ENCODE measurements at places on chromosomes 1 and 21.

DNA sequence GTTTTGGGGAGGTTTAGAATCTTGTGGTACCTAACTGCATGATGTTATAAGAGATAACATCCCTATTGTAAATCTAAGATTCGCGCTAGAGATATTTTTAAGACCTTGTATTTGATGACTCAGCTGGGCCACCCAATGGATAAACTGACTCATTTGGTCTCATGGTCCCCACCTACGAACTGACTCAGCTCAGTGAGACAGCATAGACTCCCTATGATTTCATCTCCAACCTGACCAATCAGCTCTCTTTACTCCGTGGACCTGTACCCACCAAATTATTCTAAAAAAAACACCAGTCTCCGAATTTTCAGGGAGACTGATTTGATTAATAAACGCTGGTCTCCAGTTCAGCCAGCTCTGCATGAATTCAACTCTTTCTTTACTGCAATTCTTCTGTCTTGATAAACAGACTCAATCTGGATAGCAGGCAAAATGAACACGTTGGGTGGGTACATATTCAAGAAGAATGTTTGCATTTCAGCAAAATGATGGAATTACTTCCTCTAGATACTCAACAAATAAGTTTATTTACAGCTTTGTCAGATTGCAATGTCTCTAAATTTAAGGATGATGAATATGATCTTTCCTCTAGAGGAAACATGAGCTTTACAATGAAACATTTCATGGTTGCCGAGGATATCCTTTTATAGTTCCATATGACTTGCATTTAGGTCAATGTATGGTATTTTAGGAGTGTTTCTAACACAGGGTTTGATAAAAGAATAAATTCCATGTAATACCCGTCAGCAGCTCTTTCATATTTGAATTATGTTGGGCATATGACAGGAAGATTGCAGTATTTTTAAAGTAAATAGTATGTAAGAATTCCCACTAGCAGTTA is 516.6 kb upstream of the RGS18 start:
- DNase-seq: no peak

DNA sequence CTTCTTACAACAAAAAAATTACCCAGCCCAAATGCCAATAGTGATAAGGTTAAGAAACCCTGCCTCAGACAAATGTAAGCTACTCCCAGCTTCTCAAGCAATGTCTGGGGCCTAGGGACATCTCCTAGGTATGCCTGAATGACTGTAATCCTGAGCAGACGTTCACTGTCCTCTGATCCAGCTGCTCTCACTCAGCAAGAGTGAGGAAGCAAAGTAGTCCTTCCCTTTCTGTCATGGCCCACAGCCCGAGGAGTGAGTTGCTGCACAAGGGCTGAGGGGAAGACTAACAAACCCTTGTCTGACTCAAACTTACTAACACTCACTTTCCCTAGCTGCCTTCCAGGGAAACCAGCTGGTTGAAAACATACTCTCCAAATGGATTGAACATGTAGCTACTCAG is 124.9 kb upstream of the TNFSF4 start:
- DNase-seq: no peak

DNA sequence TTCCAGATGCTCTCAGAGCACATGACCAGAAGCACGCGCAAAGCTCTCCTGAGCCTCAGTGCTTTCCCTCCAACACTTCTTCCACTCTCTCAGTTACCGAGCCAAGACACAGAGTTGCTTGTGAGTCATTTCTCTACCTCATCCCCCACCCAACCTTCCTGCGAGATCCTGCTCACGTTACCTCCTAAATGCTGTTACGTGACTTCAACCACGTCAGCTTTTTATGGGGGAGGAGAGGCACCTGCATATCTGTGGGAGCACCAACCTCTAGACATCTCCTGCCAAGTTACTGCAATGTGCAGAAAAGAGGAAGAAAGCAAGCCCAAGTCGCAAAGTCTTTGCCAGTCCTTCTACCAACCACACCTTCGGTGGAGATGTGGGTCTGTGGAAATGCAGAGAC is 27.2 kb upstream of the ERG start:
- no peak for DNase-seq

DNA sequence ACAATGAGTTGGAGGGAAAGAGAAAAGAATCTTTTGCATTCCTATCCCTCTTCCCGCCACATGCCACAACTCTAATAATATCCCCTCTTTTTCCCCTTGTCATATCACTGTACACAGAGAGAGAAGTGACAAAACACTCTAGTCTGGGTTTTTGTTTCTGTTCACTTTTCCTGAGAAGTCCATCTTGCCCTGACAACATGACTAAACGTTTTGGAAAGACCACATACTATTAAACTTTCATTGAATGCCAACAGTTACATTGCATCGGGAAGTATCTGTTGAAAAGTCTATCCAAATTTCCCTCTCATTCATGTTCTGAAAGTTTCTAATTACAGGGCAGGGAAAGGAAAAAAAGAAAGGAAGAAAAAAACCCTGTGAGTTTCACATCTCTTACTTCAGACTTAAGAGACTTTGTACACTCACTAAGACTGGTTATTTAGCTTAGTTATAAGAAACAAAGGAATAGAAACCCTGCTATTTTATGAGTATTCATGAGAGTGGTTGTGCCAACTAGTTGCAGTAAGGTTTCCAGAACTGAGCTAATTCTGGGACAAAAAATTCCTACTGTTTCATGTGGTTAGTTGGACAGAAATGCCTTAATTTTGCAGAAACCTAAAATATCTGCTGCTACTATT is 16.9 kb downstream of the PLA2G4A start:
- DNase-seq: no peak

DNA sequence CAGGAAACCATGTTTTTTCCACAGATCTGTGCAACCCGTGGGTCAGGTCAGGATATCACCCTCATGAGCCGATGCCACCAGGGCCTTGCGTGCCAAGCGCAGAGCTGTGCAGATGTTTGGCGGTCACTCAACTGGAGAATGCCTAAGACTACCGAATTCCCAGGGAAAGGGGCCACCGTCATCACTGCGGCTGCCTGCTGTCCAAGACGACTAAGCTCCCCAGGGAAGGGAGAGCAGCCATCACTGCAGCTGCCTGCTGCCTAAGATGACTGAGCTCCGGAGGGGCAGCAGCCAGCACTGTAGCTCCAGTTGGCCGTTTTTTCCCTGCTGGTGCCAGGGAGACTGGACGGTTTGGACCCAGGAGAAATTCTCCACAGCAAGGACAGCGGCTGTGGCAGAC is 31.1 kb downstream of the AKT3 start:
- DNase-seq: no peak

DNA sequence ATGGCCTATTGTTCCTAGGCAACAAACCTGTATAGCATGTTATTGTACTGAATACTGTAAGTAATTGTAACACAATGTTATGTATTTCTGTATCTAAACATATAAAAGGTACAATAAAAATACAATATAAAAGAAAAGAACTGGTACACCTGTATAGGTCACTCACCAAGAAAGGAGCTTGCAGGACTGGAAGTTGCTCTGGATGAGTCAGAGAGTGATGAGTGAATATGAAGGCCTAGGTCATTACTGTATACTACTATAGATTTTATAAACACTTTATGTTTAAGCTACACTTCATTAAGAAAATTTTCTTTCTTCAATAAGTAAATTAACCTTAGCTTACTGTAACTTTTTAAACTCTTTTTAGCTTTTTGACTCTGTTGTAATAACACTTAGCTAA is 559.9 kb downstream of the PLPP3 start:
- DNase-seq: no peak

DNA sequence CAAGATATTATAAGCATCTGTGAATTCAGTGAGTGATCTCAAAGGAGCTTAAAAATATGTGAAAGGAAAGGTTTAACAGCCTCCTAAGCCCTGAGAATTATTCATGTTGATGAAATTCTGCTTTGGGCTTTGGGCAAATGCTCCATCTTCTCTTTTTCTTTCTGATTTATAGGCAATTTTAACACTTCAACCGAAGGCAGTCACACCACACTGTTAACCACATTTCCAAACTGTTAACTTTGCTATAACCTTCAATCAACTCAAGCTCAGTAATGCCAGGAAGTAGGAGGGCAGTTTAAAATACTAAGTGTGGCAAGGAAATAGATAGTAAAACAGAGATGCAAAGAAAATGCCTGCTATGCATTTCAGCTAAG is 54.4 kb upstream of the NEK7 start:
- DNase-seq: no peak

DNA sequence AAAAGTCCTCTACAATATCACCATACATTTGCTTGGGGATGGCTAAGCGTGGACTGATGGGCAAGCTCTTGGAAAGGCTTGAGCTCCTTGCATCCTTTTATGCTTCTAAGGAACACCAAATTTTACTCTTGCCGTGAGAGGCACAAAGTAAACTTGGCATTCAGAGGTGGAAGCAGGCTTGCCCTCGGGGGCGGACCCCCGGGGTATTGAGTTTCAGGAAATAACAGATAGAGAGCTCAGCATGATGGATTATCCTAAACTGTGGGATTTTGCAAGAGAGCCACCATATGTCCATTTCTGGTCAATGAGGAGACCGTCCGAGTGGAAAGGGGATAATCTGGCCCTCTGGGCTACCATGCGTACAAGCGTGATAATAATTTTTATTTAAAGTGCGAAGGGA is 14.0 kb downstream of the IFI16 start:
- DNase-seq: no peak

GRCh38 chr1:94819945-94820746 is at the start of gene SLC44A3:
Gene SLC44A3, plus strand, starts transcription at chr1:94820357. Its CDS starts 95 bp downstream, at chr1:94820452.
- no peak for DNase-seq

GRCh38 chr21:14259747-14260146 is 43.8 kb downstream of the RBM11 start:
- DNase-seq: no peak

GRCh38 chr1:109817881-109818270 is 54.2 kb upstream of the EPS8L3 start:
- no peak for DNase-seq

GRCh38 chr1:212683357-212683722 is 16.3 kb downstream of the BATF3 start:
- DNase-seq: no peak

DNA sequence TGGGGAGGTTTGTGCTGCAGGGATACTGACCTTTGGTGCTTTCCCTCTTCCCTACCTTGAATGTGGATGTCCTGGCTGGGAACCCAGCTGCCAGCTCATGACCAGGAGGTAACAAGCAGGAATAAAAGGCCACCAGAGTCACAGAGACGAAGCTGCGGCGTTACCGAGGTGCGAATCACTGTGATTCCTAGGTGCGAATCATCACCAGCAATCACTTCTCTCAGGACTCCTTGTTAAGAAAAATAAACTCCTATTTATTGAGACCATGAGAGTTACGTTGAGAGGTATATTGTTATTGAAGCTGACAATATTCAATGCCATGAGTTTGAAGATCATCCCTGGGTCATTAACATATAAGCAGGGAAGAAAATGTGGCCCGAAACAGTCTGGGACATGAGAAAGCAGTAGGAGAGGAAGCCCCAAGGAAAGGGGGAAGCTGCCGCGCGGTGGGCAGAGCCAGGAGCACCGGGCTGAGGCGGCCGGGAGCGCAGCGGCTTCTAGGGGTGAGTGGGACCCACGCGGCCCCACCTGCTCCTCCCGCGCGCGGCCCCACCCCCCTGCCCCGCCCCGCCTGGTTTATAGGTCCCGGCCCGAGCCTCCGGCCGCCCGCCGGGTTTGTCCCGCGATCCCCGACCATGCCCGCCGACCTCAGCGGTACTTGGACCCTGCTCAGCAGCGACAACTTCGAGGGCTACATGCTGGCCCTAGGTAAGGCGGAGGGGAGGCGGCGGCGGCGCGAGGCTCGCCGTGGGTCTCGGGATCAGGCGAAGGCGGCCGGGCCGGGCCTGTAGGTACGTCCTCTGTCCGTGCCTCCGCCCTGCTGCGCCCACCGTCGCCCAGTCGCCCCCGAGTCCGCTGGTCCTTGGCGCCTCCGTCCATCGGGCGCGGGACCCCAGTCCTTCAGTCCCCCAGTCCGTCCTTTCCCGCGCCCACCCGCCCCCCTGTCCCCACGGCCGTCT is at the start of gene RBP7:
Gene RBP7, plus strand, starts transcription at position 605 of the 959 bp plus-strand sequence. Its CDS starts 31 bp downstream, at position 636.
- DNase-seq: no peak

- peak; percentile 33 for DNase-seq
Measured at GRCh38 chr1:150281221-150281757, 1.1 kb upstream of the CIART start.

DNA sequence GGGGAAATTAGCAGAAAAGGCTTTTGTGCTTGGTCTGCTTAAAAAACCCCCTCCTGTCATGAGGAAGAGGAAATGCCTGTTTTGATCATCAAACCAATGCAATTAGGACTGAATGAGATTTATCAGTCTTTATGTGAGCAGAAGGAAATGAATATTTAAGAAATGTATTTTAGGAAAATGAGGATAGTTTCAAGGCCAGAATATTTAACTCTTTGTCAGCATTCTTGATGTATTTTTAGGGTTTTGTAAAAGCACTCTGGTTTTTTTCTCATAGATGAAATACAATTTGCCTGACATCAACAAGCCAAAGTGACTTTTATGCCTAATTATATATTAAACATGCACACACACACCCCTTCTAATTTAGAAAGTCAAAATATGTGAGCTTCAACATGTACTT is 213.8 kb downstream of the GRIK1 start:
- no peak for DNase-seq

DNA sequence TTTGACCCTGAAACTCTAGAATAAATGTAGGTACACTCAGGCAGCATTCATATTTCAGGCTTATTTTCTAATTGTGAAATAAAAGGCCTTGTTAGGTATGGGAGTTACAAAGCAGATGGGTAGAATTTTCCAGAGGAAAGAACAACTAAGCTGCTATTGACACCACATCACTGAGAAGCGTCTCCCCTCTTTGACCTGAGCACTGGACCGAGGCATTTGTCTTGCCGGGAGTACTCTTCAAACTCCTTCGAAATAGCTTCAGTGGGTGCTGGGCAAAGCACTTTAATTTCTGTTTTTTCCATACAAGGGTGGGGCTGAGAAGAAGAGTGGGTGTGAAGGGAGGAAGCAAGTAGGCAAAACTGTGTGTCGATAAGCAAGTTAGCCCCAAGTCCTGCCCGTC is 36.4 kb downstream of the ABCA4 start:
- DNase-seq: no peak

- DNase-seq: no peak
Measured at GRCh38 chr1:5389101-5389885, 602.9 kb downstream of the NPHP4 start.

DNA sequence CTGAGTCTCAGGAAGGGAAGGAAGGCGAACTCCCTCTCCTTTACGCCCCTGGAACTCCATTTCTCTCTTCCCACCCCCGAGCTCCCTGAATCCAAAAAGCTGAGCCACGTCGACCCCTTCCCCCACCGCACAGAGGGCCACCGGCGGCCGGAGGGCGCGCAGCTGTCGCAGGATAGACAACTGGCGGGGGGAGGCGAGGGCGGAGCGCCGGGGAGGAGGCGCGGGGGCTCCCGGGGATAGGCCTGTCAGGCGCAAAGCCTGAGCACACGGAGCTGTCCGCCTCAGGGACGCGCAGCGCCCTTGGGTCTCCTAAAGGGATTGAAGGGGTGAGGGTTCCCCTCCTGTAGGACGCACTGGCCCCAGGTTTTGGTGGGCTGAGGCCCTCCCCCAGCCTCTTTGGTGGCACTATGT is 752 bp upstream of the ACTA1 start:
- no peak for DNase-seq

GRCh38 chr1:231636157-231636556 is 9.6 kb downstream of the DISC1 start:
- no peak for DNase-seq

- no peak for DNase-seq
Measured at GRCh38 chr1:6212193-6212959, 6.5 kb downstream of the RNF207 start.

GRCh38 chr1:157364612-157365011 is 187.7 kb downstream of the FCRL5 start:
- no peak for DNase-seq

GRCh38 chr1:109931911-109932636 is 21.4 kb downstream of the CSF1 start:
- no peak for DNase-seq

GRCh38 chr1:24644100-24644384 is 940 bp downstream of the SRRM1 start:
- no peak for DNase-seq

All from T-helper 17 cell (primary cell).